HCT116 (cell line): ENCODE measurements at places on chromosomes 2 and 18. TPM values are rescaled to one million over a fixed set of nuclear protein-coding genes. Genes with fewer than 3 reads are reported as not detected.

DNA sequence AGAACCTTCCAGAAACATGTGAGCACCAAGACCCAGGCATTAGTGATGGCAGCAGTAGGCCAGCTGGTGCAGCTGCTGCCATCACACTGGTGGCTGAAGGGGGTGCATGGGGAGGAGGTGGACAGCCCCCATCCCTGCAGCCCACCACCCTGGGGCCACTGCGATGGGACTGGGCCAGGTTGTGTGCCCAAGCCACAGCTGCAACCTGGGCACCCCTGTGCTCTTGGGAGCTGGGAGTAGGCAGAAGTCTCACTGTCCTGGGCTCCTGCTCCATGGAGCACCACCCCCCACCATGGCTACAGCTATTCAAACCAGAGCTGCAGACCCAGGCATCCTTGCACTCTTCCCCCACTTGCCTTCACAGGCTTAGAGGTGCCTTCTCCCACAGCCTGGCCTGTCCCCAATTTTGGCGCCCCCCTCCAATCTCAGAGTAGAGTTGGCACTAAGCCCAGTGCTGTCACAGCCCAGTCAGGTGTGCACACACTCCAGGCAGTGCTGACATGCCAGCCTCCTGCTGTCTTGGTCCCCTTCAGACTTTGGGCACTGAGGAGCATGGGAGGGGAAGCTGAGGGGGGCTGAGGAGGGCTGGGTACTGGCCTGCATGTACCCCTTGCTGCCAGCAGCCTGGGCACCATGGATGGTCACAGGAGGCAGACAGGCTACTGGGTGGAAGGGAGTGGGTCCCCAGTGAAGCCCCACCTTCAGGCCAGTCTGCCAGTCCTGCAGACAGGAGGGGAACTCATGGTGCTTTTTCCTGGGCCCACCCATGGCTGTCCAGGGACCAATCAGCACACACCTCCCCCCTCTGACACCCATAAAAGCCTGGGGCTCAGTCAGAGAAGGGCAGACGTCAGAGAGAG, 67.1 kb downstream of the CYP26B1 start:
- H3K27ac ChIP-seq, result no peak overlapping the region
- no peaks in the 10 kb centered on the region for H3K27me3 ChIP-seq
- DNase-seq, result no peak

- no peak overlapping the region for H3K4me3 ChIP-seq
- H3K27me3 ChIP-seq, result no peaks in the 10 kb centered on the region
- no peak for DNase-seq
Observed at GRCh38 chr2:201458381-201458780, 6.8 kb downstream of the STRADB start.

GRCh38 chr2:233572468-233572867, 5.9 kb upstream of the USP40 start:
- H3K4me3 ChIP-seq, result no peak overlapping the region
- H3K27ac ChIP-seq, result no peak overlapping the region
- no peaks in the 10 kb centered on the region for H3K4me1 ChIP-seq

DNA sequence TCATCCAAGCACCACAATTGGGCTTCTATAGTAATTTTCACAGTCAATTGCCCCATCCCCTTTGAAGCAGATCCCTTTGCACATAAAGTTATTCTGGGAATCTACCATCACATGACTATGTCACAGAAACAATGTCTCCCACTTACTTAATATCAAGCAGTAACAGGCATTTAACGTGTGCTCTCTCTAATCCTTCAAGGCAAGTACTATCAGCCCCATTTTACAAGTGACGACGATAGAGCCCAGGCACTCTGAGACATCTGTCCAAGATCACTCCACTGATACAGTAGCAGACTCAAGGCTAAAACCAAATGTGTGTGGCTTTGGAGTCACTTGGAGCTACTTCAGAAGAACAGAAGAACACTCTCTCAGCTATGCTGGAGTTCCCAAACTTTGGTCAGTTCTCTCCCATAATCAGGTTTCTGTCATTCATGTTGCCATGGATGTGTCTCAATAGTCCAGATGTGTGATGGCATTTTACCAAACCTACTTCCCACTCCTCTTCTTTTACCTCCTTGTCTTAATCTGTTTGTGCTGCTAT, 39.7 kb downstream of the PID1 start:
- DNase-seq, result no peak
- H3K36me3 ChIP-seq, result no peaks in the 10 kb centered on the region
- H3K27me3 ChIP-seq, result no peaks in the 10 kb centered on the region
- H3K4me3 ChIP-seq, result no peak overlapping the region
- no peak overlapping the region for H3K27ac ChIP-seq

- no peak overlapping the region for H3K27ac ChIP-seq
- no peaks in the 10 kb centered on the region for H3K27me3 ChIP-seq
- no peak for DNase-seq
- H3K4me3 ChIP-seq, result no peak overlapping the region
Observed at GRCh38 chr2:121363632-121364420, 78.8 kb upstream of the TFCP2L1 start.

DNA sequence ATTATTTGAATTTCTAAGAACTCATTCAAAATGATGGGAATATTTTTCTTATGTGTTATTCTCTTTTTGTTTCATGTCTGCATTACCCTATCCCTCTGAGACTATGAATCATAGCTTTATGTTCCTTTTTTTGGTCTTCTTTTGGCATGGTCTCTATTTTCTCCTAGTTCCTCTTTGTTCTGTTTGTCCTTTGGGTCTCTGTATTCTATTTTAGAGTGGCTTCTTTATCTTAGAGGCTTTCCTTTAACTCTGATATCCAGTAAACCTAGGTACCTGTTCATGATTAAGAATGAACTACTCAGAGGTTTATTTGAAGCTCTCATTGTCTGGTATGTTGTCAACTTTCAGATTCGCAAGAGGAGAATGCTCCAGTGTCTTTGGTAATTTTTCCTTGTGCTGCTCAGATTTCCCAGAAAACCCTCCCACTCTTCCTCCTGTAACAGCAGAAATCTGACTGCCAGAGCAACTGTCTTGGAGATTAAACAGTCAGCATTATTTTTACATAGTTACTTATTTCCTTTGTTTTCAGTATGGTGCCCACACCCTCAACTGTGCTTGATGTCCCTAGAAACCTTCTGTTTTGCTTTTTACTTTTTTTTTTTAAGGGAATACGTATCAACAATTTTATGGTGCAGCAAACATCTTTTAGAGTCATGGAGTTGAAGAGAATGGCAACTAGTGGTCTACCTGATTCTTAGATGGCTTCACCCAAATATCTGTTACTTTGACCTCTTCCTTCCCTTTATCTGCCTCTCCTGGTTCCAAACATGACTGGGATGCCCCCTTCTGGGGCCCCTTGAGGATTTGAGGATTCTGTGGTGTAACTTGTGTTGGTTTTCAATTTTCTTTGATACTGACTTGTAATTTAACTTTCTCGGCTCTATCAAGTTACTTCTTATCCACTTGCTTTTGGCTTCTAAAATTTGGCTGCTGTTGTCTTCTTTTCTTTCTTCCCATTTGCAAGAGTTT, 92.0 kb downstream of the DPP10 start:
- H3K36me3 ChIP-seq, result no peaks in the 10 kb centered on the region
- DNase-seq, result no peak
- H3K27me3 ChIP-seq, result no peaks in the 10 kb centered on the region
- no peak overlapping the region for H3K27ac ChIP-seq

GRCh38 chr18:38695559-38696280, 1130.1 kb upstream of the CELF4 start:
- no peak overlapping the region for H3K4me3 ChIP-seq
- no peaks in the 10 kb centered on the region for H3K36me3 ChIP-seq
- 0 out of 2 replicates have a peak, but pooled peaks cover 2% of the 10 kb centered on the region for H3K27me3 ChIP-seq
- no peak overlapping the region for H3K27ac ChIP-seq

The CRYGC gene
- not detected for total RNA-seq

- H3K36me3 ChIP-seq, result peaks cover 79% of the 10 kb centered on the region
- H3K27me3 ChIP-seq, result no peaks in the 10 kb centered on the region
- H3K4me1 ChIP-seq, result no peaks in the 10 kb centered on the region
- no peak overlapping the region for H3K4me3 ChIP-seq
- no peak for DNase-seq
- no peak overlapping the region for H3K27ac ChIP-seq
Observed at GRCh38 chr2:73249636-73250035, 15.5 kb downstream of the CCT7 start.

GRCh38 chr2:131425231-131425941, 50.5 kb upstream of the TUBA3D start:
- DNase-seq, result no peak
- no peak overlapping the region for H3K4me3 ChIP-seq
- H3K27me3 ChIP-seq, result peaks cover 25% of the 10 kb centered on the region
- H3K4me1 ChIP-seq, result no peaks in the 10 kb centered on the region
- H3K36me3 ChIP-seq, result no peaks in the 10 kb centered on the region
- H3K27ac ChIP-seq, result no peak overlapping the region

The MOCOS gene
- 12.1 TPM for total RNA-seq

- no peaks in the 10 kb centered on the region for H3K36me3 ChIP-seq
- H3K27me3 ChIP-seq, result no peaks in the 10 kb centered on the region
- H3K4me3 ChIP-seq, result no peak overlapping the region
- H3K4me1 ChIP-seq, result no peaks in the 10 kb centered on the region
- DNase-seq, result no peak
Observed at GRCh38 chr18:33838054-33838453, 260.0 kb downstream of the ASXL3 start.
